ENCODE measurements at places on chromosomes 6 and 20. TPM values are rescaled to one million over a fixed set of nuclear protein-coding genes. Genes with fewer than 3 reads are reported as not detected.

OTOR gene
- total RNA-seq: not detected

LRFN2 gene
- total RNA-seq: not detected

SLC22A7 gene
- not detected for total RNA-seq

- DNase-seq: no peak
Measured at GRCh38 chr20:32070282-32070681, 18.2 kb downstream of the HCK start.

GRCh38 chr6:149698175-149698574, 19.7 kb downstream of the LATS1 start:
- no peak for DNase-seq
